ENCODE measurements at places on chromosomes 2 and 18.

DNA sequence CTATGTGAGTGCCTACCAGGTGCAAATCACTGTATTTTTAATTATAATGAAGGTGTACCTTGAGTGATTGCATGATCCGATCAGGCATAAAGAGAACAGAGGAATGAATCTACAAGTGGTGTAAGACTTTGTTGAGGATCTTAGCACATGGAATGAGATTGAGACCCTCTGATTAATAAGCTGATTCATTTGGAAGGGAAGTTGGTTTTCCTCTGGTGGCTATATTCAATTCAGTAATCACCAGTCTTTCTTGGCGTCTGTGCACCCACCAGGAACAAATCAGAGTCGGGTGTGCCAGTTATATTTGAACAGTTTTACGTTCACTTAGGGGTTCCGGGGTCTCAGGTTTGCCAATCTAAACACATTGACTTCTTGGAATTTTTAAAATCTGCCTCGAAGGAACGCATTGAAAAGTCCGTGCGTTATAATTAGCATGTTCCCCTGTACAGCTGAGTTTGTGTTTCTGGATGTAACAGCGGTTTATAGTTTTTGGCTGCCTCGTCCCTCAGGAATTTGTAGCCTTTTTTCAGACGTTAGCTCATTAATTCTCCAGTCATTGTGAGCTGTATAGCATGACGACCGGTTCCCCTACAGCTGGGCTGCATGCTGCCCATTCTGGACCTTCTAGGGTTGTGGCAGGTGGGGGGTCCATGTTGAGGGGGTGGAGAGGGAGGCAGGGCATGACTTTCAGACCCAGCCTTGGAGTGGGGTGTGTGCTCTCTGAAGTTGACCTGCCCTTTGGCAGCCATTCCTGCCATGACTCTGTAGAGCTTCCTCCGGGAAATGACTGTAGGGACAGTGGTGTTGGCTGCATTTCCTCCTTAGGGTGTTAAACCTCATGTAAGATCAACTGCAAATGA is 20.3 kb downstream of the MYO1B start:
- peak; percentile 55 for DNase-seq

DNA sequence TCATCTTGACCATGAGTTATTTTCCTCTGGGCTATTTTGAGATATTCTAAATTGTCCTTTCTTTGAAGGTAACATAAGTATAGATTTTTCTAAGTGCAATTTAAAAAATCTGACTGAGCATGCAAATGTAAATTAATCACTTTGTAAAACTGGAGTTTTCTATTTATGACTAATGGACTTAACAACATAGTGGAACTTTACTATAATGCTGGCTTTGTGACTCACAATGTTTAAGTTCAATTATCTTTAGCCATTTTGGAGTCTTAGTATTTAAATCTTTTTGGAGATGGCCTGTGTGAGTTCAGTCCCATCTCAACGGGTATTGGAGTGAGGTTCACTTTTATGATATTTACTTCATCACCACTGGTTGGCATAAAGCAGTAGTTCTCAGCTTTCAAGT is 35.2 kb upstream of the NOSTRIN start:
- DNase-seq, result no peak

- DNase-seq, result no peak
Measured at GRCh38 chr2:241217320-241218031, 29.0 kb downstream of the ANO7 start.

DNA sequence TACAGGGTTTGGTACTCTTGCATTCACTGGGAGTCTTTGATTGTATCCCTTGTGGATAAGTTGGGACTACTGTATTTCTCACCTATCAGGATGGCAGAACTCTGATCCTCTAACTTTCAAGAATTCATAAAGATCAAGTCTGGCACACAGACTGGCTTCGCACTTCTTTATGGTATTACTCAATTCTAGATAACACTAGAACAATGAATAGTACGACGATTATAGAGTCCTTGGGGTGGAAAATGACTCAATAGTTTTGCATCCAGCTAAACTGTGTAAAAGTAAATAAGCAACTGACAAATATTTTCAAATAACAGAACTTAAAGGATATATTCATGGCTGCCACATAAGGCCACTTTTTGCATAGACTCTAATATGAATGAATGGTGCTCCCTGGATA is 103.4 kb upstream of the MEX3C start:
- no peak for DNase-seq

GRCh38 chr2:120708944-120709607 is 26.6 kb upstream of the GLI2 start:
- no peak for DNase-seq

DNA sequence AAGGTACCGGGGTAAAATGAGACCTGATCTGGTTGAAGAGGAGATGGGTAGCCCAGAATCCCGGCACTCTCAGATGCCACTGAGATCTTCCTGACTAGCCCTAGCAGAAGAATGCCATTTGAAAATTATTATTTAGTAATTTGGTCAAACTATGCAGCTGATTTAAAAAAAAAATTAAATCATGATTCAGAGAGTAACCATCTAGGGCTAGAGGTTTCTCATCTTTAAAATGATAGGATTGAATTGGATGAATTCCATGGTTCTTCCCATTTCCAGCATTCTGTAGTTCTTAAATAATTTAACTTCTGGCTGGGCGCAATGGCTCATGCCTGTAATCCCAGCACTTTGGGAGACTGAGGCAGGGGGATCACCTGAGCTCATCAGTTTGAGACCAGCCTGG is 106.1 kb downstream of the MYO1B start:
- no peak for DNase-seq

DNA sequence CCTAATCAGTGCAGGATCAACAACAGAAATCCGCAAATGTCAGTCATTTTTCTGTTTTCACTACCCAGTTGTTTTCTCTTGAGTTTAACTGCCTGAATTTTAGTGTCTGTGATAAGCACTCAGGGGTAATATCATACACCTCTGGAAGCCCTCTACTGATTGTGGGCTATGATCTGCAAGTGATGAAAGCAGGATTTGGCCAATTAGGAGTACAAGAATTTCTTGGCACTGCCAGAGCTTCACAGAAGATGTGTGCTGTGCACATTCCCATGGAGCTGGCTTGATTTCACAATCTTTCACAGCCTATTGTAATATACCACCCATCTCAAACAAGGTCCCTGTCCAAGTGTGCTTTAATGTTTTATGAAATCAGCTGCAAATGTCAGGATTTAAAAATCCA is 27.3 kb upstream of the TDRD15 start:
- DNase-seq, result no peak

DNA sequence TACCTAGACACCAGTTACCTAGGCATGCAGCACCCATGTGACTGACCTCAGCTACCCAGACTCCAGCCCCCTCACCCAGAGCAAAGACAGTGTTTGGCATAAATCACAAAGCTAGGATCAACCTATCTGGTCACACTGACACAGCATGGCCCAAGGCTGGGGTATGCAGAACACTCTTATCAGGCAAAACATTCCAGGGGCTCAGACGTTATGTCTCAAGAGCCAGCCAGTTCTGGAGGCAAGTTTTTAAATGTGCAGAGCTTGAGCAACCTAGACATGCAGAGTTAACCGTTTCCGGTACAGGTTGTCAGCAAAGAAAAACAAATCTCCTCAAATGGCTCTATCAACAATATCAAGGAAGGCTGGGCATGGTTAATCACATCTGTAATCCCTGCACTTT is 92.8 kb downstream of the AP1S3 start:
- DNase-seq, result no peak

DNA sequence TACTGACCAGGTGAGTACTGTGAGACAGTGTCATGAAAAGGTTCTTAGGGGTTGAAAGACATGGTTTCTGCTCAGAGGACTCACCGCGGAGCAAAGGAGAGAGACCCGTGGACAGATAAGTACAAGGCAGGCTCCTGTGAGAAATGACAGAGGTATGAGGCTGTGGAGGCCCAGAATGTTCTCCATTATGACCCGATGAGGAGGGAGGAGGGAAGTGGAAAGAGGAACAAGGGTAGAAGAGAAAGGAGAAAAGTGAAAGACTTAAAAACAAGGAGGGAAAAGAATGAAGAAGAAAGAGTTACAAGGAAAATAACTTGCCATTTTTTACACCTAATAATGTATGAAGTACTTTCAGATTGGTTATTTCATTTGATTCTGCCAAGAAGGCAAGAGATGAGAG is 29.8 kb downstream of the MAPRE3 start:
- no peak for DNase-seq

DNA sequence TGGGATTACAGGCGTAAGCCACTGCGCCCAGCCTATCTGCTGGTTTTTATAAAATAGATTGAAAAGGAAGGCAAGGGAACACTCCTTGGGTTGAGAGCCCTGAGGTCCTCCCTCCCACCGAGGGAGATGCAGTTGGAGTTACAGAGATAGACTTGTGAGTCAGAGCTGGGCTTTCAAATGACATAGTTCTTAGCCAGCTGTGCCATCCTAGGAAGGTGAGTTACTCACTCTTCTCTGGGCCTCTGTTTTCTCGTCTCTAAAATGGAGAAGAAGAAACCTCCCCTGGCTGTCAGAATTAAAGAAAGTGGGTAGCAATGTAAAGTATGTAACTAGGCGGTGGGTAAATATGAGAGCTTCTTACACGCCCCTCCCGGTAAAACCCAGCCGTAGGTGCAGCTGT is 2.4 kb downstream of the LRRFIP1 start:
- no peak for DNase-seq

DNA sequence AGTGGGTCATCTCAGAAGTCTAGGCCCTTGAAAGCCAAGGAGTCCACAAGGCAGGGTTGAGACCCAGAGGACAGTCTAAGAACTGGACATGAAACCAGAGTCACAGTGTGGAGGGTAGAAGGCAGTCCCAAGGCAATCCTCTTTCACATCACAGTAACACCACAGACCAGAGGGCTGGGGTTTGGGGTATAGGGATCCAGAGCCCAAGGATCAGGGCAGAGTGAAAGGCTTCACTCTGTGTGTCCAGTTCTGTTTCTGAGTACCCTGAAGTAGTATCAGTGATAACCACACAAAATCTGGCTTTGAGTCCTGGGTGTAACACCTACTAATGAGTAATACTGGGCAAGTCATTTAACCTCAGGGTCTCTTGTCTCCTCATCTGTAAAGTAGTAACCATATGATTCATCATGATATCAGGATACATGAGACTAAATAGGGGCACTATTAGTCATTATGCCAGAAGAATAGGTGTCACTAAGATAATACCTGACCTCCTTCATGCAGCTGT is 91.0 kb downstream of the ICA1L start:
- no peak for DNase-seq

GRCh38 chr2:3142210-3142609 is 235.4 kb downstream of the EIPR1 start:
- no peak for DNase-seq
